ENCODE measurements at places on chromosomes 7 and 10. TPM values are rescaled to one million over a fixed set of nuclear protein-coding genes. Genes with fewer than 3 reads are reported as not detected.

- DNase-seq, result no peak
These were observed 2.4 kb downstream of the MIOS start for GRCh38 chr7:7569081-7569527.

DNA sequence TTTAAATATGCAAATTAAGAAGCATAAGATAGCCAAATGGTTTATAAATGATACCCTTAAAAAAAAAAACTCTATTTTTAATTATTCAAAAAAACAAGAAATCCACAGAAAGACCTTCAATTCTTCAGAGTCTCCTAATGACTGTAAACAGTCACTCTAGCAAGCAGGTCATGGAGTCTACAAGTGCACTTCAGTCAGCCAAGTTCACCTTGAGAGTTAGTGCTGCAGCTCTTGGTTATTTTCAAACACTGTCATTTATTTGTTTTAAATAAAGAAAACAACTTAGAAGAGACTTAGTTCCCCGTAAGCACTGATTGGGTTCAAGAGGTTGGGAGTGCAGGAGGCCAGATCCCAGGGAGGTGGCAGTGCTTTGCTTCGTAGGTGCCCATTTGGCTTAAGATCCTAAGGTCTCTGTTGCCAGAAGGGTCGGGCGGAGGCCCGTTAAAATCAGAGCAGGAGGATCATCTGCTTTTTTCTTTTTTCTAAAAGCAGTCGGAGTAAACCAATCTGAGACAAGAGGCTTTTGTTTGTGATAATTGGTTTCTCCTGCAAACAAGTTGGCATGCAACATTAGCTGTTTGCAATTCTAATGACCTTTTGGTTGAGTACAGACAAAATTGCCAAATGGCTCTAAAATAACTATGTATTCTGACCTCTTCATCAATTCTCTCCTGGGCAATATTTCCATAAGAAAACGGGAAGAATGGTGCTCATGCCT is 86.4 kb upstream of the ELMO1 start:
- DNase-seq, result no peak

- no peak for DNase-seq
These were observed 198.2 kb downstream of the MAD1L1 start for GRCh38 chr7:2034291-2035201.

- DNase-seq, result no peak
These were observed 163.2 kb downstream of the JAZF1 start for GRCh38 chr7:28017372-28017771.

The EPHA1 gene
- polyA plus RNA-seq, result 17.9 TPM

DNA sequence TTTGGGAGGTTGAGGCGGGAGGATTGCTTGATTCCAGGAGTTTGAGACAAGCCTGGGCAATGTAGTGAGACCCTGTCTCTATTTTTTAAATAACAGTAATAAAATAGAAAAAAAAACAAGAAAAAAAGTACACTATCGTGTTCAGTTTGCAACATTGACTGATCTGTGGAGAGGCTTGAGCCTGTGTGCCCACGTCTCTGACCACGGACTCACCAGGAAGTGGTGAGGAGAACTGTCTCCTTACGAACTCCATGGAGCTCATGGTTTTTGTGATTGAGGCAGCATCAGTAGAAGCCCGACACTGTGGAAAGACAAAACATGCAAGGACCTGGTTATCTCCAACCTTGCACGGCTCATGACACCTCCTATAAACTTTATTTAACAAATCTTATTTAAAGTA is 23.9 kb upstream of the DNAJB6 start:
- no peak for DNase-seq

The C10orf53 gene
- polyA plus RNA-seq, result not detected

DNA sequence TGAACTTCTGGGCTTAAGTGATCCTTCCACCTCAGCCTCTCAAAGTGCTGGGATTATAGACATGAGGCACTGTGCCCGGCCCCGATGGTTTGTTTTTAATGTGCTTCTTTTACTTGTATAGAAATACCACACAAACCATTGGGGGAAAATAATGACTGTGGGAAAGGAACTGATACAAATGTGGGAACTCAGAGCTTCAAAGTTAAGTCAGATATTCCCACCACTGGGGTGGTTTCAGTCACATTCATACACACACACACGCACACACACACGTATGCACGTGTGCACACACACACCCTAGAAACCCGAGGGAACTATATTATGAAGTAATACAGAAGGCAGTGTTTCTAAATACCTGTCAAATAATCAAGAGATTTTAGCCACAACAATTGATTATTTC is 17.0 kb downstream of the CPA4 start:
- no peak for DNase-seq

The HOXA13 gene
- not detected for polyA plus RNA-seq

DNA sequence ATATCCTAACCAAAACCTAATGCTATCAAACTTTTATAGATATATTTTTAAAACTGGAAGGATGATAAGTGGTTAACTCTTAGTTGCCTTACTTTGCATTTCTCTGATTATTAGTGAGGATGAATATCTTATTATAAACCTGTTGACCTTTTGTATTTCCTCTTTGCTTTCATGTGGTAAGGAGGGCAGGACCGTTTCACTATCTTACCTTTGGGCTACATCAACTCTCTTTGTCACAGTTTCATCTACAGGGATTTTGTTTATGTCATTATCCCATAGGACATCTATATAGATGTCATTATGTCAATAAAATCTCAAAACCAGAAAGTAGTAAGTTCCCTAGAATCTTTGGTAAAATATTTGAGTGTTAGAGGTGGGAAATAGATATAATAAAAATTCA is 219.3 kb downstream of the THSD7A start:
- DNase-seq, result no peak

DNA sequence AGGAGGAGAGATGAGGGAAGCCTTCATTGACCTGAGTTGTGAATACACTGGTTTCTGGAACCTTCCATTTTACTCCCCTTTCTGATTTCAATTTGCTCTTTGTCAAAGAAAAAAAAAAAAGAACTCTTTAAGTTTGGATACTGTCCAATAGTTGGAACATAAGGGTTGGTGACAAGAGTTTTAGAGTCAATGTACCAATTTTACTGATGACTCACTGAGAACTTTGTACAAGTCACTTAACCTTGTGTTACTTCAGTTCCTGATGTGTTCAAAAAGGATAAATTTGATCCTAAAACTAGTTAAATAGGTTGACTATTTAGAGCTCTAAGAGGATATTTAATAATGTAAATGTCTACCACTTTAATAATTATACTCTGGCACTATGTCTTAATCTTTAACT is 4.1 kb upstream of the CDK14 start:
- DNase-seq, result no peak

DNA sequence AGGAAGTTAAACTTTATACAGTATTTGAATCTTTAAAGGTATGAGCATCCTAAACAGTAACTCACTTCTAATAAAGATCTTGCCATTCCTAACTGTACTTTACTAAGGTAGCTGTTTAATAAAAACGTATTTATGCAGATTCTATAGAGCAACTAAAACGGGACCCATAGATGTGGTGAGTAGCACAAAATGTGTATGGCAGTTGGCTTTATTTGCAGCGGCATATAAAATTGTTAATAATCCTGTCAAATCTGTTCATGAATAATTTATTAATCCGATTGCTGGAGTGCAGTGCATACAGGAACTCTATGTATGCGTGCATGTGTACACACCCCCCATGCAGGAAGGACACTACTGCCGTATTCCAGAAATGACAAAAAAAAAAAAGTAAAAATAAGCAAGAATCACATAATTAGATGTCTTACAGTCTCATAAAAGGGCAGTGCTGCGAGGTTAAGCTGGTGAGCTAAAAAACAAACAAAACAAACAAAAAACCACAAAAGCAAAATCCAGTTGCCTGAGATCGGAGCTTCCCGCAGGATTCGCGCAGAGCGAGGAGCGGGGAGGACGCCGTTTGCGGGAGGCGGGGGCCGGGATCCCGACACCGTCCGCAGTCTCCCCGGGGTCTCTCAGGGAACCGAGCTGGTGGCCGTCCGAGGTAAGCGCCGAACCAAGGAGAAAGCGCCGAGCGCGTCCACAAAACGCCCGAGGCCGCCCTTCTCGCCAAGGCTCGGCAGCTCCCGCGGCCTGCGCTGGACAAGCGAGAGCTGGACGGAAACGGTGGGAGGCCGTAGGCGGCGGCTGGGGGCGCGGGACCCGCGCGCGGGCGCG is 518 bp upstream of the COMMD3 start:
- DNase-seq, result no peak

Measured in right renal pelvis (tissue), 4 donors.